ENCODE measurements at places on chromosomes 5 and 9. TPM values are rescaled to one million over a fixed set of nuclear protein-coding genes. Genes with fewer than 3 reads are reported as not detected.

DPYSL3 gene
- total RNA-seq: 52.8 TPM

PRDM9 gene
- total RNA-seq: not detected

LCN10 gene
- 11.2 TPM for total RNA-seq

KCNMB1 gene
- 1.5 TPM for total RNA-seq

GRCh38 chr5:141870871-141871270 is 7.3 kb downstream of the PCDH1 start:
- H3K4me1 ChIP-seq: peaks cover 27% of the 10 kb centered on the region
- H3K27me3 ChIP-seq: peaks cover under 1% of the 10 kb centered on the region
- peak; percentile 29 for DNase-seq
- H3K27ac ChIP-seq: no peak overlapping the region
- no peak overlapping the region for H3K4me3 ChIP-seq

DNA sequence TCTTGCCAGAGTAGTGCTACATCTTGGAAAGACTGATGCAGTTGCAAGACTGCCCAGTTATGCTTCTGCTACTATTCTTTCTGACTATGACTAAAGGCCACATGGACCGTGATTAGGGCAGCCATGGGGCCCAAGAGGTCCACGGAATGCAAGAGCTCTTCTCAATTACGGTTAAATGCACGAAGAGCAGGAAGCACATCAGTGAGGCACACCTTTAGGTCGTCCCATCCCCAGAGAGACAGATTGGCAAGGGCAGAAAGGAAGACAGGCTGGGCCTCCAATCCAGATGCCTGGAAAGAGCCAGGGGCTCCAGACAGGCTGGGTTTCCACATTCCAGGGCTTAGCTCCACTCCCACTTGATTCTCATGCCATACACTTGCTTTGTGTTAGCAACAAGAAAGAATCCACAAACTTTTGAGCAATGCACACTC is 132.3 kb upstream of the SLIT3 start:
- H3K4me1 ChIP-seq: no peaks in the 10 kb centered on the region
- no peak overlapping the region for H3K27ac ChIP-seq
- no peaks in the 10 kb centered on the region for H3K27me3 ChIP-seq
- no peak for DNase-seq
- H3K4me3 ChIP-seq: no peak overlapping the region

DNA sequence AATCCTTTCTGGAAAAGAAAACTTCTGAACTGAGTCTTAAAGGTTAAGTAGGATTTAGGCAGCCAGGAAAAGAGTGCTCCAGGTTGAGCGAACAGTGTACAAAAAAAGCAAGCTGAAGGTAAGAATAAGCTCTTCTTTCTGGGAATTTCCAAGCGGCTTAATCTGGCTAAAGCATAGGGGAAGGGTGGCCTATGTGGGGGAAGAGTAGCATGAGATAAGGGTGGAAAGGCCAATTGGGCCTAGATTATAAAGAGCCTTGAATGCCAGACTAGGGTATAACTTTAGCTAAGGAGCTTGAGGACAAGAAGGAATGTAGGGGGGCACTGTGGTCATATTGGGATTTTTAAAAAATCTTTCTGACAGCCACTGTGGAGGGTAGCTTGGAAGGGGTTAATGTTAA is 37.3 kb upstream of the NR5A1 start:
- DNase-seq: no peak
- H3K27me3 ChIP-seq: no peaks in the 10 kb centered on the region
- no peaks in the 10 kb centered on the region for H3K4me1 ChIP-seq
- no peak overlapping the region for H3K4me3 ChIP-seq
- no peaks in the 10 kb centered on the region for H3K36me3 ChIP-seq
- no peak overlapping the region for H3K27ac ChIP-seq

DNA sequence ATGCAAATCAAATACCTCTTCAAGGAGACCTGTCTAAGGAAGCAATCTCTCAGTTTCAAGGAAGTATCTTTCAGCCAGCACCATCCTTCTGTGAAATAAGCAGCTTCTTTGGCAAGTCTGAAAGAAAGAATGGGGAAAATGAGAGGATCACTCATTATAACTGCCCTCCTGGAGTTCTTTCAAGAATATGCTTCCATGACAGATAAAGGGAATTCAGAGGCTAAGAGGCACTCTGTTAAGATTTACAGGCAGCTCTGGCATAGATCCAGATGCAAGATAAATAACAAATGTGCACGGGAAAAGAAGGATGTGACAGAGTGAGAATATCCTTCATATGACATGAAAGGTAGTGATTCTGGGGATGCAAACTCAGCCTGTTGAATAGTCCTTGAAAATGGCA is 348.2 kb upstream of the CCNG1 start:
- H3K36me3 ChIP-seq: no peaks in the 10 kb centered on the region
- DNase-seq: no peak
- no peak overlapping the region for H3K27ac ChIP-seq
- no peaks in the 10 kb centered on the region for H3K27me3 ChIP-seq
- no peak overlapping the region for H3K4me3 ChIP-seq

GRCh38 chr9:1462626-1463308 is 412.6 kb downstream of the DMRT2 start:
- H3K36me3 ChIP-seq: no peaks in the 10 kb centered on the region
- no peak overlapping the region for H3K4me3 ChIP-seq
- H3K4me1 ChIP-seq: no peaks in the 10 kb centered on the region
- no peaks in the 10 kb centered on the region for H3K27me3 ChIP-seq
- no peak for DNase-seq
- H3K27ac ChIP-seq: no peak overlapping the region

DNA sequence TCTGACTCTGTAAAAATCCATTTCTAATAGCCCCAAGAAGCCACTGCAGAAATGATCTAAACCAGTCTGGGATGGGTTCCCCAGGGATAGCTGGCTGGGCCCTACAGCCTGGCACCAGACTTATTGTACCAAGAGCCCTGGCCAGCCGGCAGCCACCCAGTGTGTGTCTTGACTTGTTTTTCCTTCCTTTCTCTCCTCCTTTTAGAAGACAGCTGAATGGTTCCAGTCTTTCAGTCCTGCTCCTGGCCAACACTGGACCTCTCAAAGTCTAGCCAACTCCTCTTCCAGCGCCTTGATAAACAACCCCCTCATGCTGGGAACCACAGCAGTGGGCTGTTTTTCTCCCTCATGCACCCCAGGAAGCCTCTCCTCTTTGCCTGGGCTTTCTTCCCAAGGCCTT is 34.1 kb downstream of the ATOX1 start:
- H3K4me1 ChIP-seq: peaks cover 11% of the 10 kb centered on the region
- no peak for DNase-seq
- H3K27ac ChIP-seq: no peak overlapping the region
- no peaks in the 10 kb centered on the region for H3K36me3 ChIP-seq

DNA sequence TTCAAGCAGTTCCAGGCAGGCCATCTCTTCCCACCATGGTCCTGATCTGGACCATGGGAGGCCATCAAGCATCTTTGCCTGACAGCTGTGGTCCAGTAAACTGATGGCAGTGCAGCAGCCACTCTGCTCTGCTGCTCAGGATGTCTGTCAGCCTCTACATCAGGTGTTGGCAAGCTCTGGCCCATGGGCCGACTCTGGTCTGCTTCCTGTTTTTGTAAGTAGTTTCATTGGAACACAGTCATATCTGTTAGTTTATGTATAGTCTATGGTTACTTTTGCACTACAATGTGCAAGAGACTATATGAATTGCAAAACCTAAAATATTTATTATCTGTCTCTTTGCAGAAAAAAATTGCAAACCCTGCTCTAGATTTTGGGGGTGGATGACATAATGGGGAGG is 225.0 kb downstream of the KCTD16 start:
- H3K27ac ChIP-seq: no peak overlapping the region
- no peaks in the 10 kb centered on the region for H3K36me3 ChIP-seq
- no peak for DNase-seq
- H3K4me1 ChIP-seq: no peaks in the 10 kb centered on the region
- H3K27me3 ChIP-seq: no peaks in the 10 kb centered on the region
- H3K4me3 ChIP-seq: no peak overlapping the region
